Activated CD4-positive, alpha-beta T cell treated with anti-CD3 and anti-CD28 coated beads for 1 hour (primary cell): ENCODE measurements at places on chromosomes 13 and 19.

DNA sequence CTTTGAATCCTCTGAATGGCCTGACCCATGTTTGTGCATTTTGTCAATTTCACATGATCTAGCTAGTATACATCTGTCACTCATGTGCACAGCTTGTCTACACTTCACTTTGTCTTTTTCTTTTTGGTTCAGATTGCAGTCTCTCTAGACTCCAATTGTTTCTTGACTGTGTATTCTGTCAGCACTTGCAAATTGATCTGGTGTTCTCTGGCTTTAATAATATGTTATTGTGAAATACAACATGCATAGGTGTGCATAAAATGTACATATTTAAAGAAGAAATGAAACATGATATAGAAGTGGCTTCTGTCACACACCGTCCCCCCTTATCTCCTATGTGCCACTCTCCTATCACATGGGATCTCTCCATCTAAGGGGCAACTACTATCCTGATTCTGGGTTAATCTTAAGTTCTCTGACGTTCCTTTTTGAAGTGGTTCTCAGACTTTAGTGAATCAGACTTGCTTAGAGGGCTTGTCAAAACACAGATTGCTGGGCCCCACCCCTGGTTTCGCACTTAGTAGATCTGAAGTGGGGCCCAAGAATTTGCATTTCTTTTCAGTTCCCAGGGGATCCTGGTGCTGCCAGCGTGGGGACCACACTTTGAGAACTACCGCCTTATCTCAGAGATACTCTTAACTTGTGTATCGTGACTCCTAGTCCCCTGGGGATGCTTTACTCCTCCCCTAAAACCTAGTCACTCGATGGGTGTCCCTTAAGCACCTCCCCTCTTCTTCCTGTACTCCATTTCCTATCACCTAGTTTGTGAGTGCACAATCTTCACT lies 5.8 kb downstream of the KRTDAP start:
- DNase-seq, result no peak

GRCh38 chr19:16068696-16069259 lies 7.5 kb upstream of the TPM4 start:
- DNase-seq, result no peak

- no peak for DNase-seq
These were observed 776 bp downstream of the DNAJC3 start for GRCh38 chr13:95677564-95678266.

GRCh38 chr19:28377077-28377476 lies 835.9 kb downstream of the UQCRFS1 start:
- DNase-seq, result no peak

DNA sequence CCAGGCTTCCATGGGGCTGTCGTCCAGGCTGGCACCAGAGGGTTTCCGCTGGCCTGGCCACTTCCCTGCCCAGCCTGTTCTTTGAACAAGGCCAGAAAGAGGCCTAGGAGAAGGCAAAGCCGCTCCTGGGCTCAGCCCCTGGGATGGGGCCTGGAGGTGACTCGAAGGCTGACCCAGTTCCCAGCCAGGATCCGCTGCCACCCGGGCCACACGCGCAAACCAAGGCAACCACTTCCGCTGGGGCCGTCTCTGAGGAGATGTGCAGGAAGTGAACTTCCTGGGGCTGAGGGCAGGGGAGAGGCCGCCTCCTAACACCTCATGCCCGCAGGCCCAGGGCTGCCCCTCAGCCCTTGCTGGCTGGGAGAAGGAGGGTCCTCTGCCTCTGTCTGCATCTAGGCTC lies 15.2 kb downstream of the PLEKHF1 start:
- DNase-seq, result peak; percentile 60

- no peak for DNase-seq
These were observed 2.0 kb downstream of the CIC start for GRCh38 chr19:42271045-42271419.

DNA sequence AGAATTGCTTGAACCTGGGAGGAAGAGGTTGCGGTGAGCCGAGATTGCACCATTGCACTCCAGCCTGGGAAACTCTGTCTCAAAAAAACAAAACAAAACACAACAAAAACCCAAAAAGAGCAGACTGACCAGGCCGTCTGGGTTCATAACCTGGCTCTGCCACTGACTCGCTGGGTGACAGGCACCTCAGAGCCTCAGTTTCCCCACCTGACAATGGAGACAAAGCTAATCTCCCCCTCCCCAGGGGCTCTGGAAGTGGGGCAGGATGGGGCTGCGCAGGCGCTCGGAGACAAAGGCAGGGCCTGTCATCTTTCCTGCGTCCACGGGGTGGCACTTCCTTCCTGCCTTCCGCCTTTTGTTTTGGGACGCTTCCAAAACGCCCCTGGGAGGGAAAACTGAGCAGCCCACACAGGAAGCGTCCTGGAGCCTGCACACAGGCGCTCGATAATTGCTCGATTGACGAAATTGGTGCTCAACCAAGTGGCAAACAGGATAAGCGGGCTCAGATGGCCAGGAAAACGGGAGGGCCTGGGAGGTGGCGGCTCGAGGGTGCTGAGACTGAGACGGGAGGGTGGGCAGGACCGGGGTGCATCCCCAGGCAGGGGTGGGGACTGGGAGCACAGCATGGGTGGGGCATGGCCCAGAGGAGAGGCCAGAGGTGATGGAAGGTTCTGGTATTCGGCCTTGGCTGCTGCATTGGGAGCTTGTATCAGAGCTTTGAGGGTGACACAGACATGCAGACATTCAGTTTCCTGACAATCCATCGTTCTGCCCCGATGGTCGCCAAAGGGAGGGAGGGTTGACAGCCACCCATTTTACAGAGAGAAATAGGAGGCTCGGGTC lies 17.8 kb downstream of the SPC24 start:
- peak; percentile 22 for DNase-seq

DNA sequence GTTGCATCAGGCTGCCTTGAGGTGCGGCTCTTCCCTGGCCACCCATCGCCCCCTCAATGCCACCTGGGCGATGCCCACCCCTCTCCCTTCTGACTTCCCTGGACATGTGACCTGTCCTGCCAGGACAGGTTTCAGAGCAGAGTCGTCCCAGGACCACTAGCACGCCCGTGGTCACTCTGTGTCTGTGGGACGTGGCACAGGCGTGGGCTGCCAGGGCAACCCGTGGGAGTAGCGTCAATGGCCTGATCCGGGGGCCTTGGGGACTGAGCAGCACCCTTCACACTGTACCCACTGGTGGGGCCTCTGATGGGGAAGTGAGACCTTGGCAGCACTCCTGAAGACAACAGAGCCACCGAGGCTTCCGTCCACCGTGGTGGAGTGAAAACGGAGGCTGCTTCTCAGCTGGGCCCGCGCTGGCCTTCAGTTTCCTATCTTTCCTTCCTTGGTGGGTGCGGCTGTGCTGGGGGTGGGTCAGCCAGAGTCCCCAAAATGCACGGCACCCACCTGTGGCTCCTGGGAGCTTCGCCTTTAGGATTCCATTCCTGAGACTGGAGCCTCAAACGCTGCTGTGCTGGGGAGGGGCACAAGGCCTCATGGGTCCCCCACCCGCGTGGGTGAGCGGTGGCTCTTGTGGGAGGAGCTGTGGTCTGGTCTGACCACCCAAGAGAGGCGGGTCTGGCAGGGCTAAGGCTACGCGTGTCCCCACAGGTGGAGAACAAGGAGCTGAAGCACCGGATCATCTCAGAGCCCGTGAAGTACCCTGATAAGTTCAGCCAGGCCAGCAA lies 26.7 kb upstream of the TMEM255B start:
- no peak for DNase-seq

- no peak for DNase-seq
These were observed 5.3 kb upstream of the MAB21L1 start for GRCh38 chr13:35481777-35482176.
